Fibroblast of lung (primary cell): ENCODE measurements at places on chromosomes 12 and 14. TPM values are rescaled to one million over a fixed set of nuclear protein-coding genes. Genes with fewer than 3 reads are reported as not detected.

DNA sequence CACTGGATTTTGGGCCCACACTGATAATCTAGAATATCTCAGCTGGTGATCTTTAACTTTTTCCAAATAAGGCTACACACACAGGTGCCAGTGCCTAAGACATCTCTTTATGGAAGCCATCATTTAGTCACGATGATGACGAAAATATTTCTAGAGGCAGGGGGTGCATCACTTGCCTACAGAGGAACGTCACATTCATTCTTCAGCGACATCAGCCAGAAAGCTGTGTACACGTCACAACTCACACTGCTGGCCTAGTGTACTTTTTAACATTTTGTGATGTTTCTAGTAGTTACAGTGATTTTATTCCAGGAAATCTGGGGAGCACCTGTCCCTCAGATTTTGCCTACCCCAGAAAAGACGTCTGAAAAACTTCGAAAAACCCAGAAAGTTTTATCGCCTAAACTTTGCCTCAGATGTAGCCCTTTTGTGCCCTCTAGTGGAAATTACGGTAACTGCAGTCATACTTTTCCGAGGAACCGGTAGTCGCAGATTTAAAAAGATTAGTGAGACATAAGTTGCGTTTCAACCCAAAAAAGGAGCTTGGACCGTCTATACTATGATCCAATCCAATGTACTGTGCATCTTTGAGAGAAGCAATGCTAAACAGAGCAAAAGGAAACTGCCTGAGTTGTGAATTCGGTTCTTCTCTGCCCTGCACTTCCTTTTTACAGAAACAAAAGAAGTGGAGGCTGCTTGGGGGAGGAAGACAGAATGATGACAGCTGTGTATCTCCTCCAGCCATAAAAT is 64.3 kb upstream of the STON2 start:
- H3K4me1 ChIP-seq, result no peaks in the 10 kb centered on the region
- H3K27me3 ChIP-seq, result no peaks in the 10 kb centered on the region
- H3K36me3 ChIP-seq, result no peaks in the 10 kb centered on the region
- peak overlapping the region; percentile 50 for H3K4me3 ChIP-seq

- no peaks in the 10 kb centered on the region for H3K27me3 ChIP-seq
- peaks cover 2% of the 10 kb centered on the region for H3K36me3 ChIP-seq
- H3K27ac ChIP-seq, result no peak overlapping the region
- no peak for DNase-seq
- H3K4me1 ChIP-seq, result peaks cover 3% of the 10 kb centered on the region
Observed at GRCh38 chr12:111756681-111757080, 10.1 kb upstream of the ALDH2 start.

DNA sequence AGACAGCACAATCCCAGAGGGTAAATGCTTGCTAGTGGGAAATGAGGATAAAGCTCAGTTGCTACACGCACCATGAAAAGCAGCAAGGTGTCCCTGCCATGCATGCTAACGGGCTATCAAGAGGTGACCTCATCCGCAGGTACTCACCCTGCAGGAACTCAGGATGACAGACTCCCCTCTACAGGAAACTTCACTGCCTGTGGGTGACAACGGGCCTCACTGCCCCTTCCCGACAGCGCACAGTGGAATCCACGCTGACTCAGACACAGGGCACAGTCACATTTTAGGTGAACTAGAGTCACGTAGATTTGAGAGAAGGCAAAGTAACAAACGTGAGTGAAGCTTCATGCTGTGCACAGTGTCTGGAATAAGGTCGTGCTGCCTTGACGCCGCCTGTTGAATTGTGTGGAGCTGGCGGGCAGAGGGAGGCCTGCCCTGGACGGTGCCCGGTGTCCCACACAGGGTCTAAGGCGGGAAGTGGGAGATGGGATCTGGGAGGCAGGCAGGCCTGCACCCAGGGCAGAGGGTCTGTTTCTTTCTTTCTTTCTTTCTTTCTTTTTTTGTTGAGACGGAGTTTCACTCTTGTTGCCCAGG is 331.8 kb downstream of the TMEM132D start:
- no peak overlapping the region for H3K27ac ChIP-seq
- H3K4me1 ChIP-seq, result no peaks in the 10 kb centered on the region
- no peak overlapping the region for H3K4me3 ChIP-seq
- H3K27me3 ChIP-seq, result no peaks in the 10 kb centered on the region
- no peaks in the 10 kb centered on the region for H3K36me3 ChIP-seq
- DNase-seq, result no peak

DNA sequence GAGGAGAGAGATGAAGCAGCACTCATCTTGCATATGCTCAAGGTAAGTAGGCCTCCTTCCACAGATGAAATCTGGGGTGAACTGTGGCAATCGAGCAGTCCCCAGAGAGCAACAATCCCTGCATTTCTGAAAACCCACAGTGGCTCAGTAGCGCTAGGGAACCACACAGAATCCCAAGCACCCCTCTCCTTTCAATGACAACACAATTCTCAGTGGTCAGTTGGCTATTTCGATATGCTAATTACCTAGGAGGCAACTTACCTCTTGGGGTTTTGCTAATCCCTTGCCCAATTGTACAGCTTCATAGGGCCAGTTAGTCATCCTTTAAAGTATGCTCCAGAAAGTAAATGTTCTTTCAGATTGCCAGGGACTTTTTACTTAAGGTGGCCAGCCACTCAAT is 1035.7 kb downstream of the BCL11B start:
- H3K4me3 ChIP-seq, result no peak overlapping the region
- no peaks in the 10 kb centered on the region for H3K27me3 ChIP-seq
- no peaks in the 10 kb centered on the region for H3K4me1 ChIP-seq
- no peaks in the 10 kb centered on the region for H3K36me3 ChIP-seq
- DNase-seq, result no peak
- H3K27ac ChIP-seq, result no peak overlapping the region

DNA sequence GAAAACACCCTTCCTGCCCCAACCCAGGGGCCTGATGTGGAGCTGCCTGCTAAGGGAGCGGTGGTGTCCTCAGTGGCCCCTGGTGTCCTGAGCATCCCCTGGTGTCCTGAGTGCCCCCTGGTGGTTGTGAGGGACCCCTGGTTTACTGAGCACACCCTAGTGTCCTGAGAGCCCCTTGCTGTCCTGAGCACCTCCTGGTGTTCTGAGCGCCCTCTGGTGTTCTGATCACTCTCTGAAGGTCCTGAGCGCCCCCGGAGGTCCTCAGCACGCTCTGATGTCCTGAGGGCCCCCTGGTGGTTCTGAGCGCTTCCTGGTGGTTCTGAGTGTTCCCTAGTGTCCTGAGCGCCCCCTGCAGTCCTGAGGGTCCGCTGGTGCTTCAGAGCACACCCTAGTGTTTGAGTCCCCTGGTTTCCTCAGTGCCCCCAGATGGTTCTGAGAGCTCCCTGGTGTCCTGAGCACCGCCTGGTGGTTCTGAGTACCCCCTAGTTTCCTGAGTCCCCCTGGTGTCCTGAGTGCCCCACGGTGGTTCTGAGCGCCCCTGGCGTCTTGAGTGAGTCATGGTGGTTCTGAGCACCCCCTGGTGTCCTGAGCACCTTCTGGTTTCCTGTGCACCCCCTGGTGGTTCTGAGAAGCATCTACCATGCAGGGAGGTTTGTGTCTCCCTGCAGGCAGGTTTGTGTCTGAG is 1004.2 kb downstream of the TMEM121 start:
- no peak for DNase-seq
- no peak overlapping the region for H3K27ac ChIP-seq
- H3K27me3 ChIP-seq, result no peaks in the 10 kb centered on the region
- H3K4me1 ChIP-seq, result no peaks in the 10 kb centered on the region
- no peak overlapping the region for H3K4me3 ChIP-seq

The KCNH5 gene
- 0.83 and 1.0 TPM in 2 replicates for total RNA-seq

The GPR162 gene
- 11.1 and 11.8 TPM in 2 replicates for total RNA-seq
